Activated T-helper 17 cell treated with anti-CD3 and anti-CD28 coated beads, Interleukin-2, amount 50 U/mL, for 72 hours (primary cell): ENCODE measurements at places on chromosomes 7 and 10. TPM values are rescaled to one million over a fixed set of nuclear protein-coding genes. Genes with fewer than 3 reads are reported as not detected.

- no peak for ATAC-seq
Observed at GRCh38 chr7:103396471-103396870, 49.0 kb downstream of the PSMC2 start.

- no peak for ATAC-seq
Observed at GRCh38 chr10:50248598-50248997, 2.7 kb downstream of the ASAH2 start.

DNA sequence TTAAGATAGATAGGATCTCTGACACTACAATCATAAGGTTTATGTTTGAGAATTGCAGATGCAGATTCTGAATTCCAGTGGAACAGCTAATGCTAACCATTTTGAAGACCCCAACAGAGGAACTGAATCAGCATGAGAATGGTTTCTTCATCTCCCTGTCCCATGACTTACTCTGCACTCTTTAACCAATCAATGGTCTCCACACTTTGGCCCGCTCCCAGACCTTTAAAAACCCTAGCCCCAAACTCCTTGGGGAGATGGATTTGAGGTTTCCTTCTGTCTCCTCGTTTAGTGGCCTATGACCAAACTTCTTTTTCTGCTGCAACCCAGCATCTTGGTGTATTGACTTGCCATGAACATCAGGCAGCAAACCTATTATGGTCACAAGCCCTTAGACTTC lies 804.9 kb downstream of the LRMDA start:
- no peak for ATAC-seq

- peak; percentile 97 for ATAC-seq
Observed at GRCh38 chr10:100847440-100847839, 65.3 kb upstream of the SLF2 start.

- no peak for ATAC-seq
Observed at GRCh38 chr10:58963723-58964124, 212.7 kb upstream of the PHYHIPL start.

- no peak for ATAC-seq
Observed at GRCh38 chr7:28556025-28556424, 143.7 kb downstream of the CREB5 start.

PVRIG gene
- 16.1 TPM for total RNA-seq

HOXA10 gene
- not detected for total RNA-seq
